Stimulated activated naive B cell treated with anti-CD40 and anti-IgM and Interleukin-4, amounts not matched to agents 10 μg/mL and 1 μg/mL and 100 μg/mL, for 72 hours (primary cell): ENCODE measurements at places on chromosomes 11 and 22.

GRCh38 chr11:68454767-68455166 lies 5.8 kb upstream of the PPP6R3 start:
- H3K36me3 ChIP-seq = peaks cover 3% of the 10 kb centered on the region
- H3K4me1 ChIP-seq = no peaks in the 10 kb centered on the region
- H3K27ac ChIP-seq = no peak overlapping the region
- no peaks in the 10 kb centered on the region for H3K27me3 ChIP-seq
- DNase-seq = no peak

GRCh38 chr11:119920666-119921387 lies 191.8 kb upstream of the NECTIN1 start:
- H3K27ac ChIP-seq = no peak overlapping the region
- no peaks in the 10 kb centered on the region for H3K36me3 ChIP-seq
- no peaks in the 10 kb centered on the region for H3K4me1 ChIP-seq
- H3K4me3 ChIP-seq = no peak overlapping the region
- peaks cover 47% of the 10 kb centered on the region for H3K27me3 ChIP-seq
- no peak for DNase-seq

DNA sequence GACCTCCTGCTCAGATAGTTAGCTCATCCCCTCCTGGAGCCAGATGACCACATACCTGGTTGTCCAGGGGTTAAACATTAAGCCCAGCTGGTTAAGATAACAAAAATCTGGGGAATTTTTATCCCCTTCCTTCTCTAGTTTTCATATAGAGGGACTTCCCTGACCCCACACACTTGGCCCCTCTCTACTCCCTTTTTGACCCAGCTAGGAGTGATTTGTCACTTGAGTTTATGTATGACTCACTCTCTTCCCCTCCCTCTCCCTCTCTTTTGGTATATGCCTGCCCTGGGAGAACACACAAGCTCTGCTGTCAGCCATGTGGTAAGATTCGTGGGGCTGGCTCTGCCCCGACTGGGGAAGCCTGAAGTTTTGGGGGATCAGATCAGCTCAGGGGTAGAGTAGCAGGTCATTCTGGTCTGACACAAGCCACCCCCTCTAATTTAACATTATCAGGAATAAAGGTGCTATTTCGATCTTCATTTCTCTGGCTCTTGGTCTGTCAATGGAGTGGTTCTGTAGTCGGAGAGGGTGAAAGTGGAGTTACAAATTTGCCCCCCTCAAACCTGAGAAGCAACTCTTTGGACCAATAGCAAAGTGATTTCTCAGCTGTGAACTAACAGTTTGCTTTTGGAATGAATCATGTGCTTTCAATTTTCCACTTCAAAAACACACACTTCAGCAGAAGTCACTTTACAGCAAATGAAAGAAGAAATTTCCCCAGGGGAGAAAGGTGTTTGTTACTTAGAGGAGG lies 415.3 kb upstream of the CADM1 start:
- peak; percentile 17 for DNase-seq
- peak overlapping the region; percentile 36 for H3K4me3 ChIP-seq
- H3K27me3 ChIP-seq = no peaks in the 10 kb centered on the region
- no peaks in the 10 kb centered on the region for H3K36me3 ChIP-seq
- H3K4me1 ChIP-seq = peaks cover 19% of the 10 kb centered on the region

- no peak for DNase-seq
- H3K4me3 ChIP-seq = no peak overlapping the region
- H3K36me3 ChIP-seq = no peaks in the 10 kb centered on the region
- no peaks in the 10 kb centered on the region for H3K27me3 ChIP-seq
- H3K27ac ChIP-seq = no peak overlapping the region
- H3K4me1 ChIP-seq = no peaks in the 10 kb centered on the region
These were observed 1707.6 kb upstream of the RAG2 start for GRCh38 chr11:38305682-38306081.

- H3K27ac ChIP-seq = no peak overlapping the region
- no peaks in the 10 kb centered on the region for H3K4me1 ChIP-seq
- H3K4me3 ChIP-seq = no peak overlapping the region
- H3K36me3 ChIP-seq = no peaks in the 10 kb centered on the region
These were observed 426.0 kb downstream of the TBC1D22A start for GRCh38 chr22:47188261-47189055.

- H3K27me3 ChIP-seq = no peaks in the 10 kb centered on the region
- no peak overlapping the region for H3K27ac ChIP-seq
- H3K36me3 ChIP-seq = no peaks in the 10 kb centered on the region
- no peak for DNase-seq
- peaks cover 5% of the 10 kb centered on the region for H3K4me1 ChIP-seq
These were observed 8.7 kb upstream of the CLPB start for GRCh38 chr11:72443016-72443415.

- no peaks in the 10 kb centered on the region for H3K36me3 ChIP-seq
These were observed 119.1 kb downstream of the MN1 start for GRCh38 chr22:27682437-27682836.

DNA sequence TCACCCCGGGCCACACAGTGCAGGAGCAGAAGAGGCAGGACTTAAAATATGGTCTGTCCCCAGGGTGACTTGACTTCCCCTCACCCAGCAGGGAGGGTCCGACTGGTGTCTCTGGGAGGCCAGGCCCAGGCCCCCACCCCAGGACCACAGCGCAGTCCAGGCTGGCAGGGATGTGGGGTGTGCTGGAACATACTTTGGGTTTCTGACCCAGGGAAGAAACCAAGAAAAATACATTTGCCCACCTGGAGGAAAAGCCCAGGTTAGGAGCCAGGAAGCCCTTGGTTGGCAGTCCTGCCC lies 5.2 kb downstream of the C1QTNF6 start:
- peaks cover 4% of the 10 kb centered on the region for H3K36me3 ChIP-seq
- H3K27me3 ChIP-seq = peaks cover 3% of the 10 kb centered on the region
- no peak overlapping the region for H3K27ac ChIP-seq
- DNase-seq = no peak
- H3K4me3 ChIP-seq = no peak overlapping the region
- peaks cover 22% of the 10 kb centered on the region for H3K4me1 ChIP-seq

DNA sequence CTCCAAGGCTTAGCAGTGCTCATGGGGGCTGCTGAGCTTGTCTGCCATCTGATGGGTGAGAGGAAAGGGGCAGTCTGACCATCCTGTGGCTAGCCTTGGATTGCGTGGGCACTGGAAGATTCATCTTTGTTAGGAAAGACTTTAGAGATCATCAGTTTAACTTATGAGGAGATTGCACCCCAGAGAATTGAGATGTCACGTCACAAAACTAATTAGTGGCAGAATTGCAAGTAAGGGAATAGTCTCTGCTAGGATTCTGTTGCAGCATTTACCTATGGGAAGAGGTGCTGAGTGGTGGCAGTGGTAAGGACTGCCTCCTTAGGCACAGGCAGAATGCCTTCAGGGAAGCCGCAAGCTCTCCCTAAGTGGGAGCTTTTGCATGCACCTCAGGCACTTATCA lies 42.8 kb upstream of the HSPA8 start:
- no peaks in the 10 kb centered on the region for H3K36me3 ChIP-seq
- no peaks in the 10 kb centered on the region for H3K4me1 ChIP-seq
- no peak overlapping the region for H3K4me3 ChIP-seq
- no peak overlapping the region for H3K27ac ChIP-seq
- peaks cover 20% of the 10 kb centered on the region for H3K27me3 ChIP-seq

DNA sequence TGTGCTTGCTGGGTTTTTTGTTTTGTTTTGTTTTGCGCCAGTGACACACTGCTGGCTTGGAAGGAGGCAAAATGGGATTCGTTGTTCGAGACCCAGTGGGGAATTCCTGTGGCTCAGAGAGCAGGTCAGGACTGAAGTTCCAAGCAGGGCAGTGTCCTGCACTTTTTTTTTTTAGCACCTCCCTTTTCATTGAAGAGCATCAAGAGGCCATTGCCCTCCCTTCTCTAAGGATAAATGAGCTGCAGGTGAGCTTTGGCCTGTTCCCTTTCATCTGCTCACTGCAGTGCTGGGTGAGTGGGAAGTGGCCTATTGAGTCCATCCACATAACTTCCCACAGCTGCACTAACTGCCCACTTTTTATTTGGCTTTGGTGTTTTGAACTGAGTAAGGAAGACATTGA lies 87.8 kb downstream of the ARHGAP42 start:
- no peak overlapping the region for H3K4me3 ChIP-seq
- peaks cover 16% of the 10 kb centered on the region for H3K36me3 ChIP-seq
- DNase-seq = no peak
- no peaks in the 10 kb centered on the region for H3K27me3 ChIP-seq
- H3K27ac ChIP-seq = no peak overlapping the region
- H3K4me1 ChIP-seq = no peaks in the 10 kb centered on the region

GRCh38 chr22:32407312-32407711 lies 4.7 kb downstream of the RTCB start:
- H3K4me1 ChIP-seq = peaks cover 47% of the 10 kb centered on the region
- DNase-seq = no peak
- H3K27me3 ChIP-seq = no peaks in the 10 kb centered on the region
- peak overlapping the region; percentile 3 for H3K4me3 ChIP-seq
- H3K27ac ChIP-seq = peak overlapping the region; percentile 1
- H3K36me3 ChIP-seq = peaks cover 18% of the 10 kb centered on the region

DNA sequence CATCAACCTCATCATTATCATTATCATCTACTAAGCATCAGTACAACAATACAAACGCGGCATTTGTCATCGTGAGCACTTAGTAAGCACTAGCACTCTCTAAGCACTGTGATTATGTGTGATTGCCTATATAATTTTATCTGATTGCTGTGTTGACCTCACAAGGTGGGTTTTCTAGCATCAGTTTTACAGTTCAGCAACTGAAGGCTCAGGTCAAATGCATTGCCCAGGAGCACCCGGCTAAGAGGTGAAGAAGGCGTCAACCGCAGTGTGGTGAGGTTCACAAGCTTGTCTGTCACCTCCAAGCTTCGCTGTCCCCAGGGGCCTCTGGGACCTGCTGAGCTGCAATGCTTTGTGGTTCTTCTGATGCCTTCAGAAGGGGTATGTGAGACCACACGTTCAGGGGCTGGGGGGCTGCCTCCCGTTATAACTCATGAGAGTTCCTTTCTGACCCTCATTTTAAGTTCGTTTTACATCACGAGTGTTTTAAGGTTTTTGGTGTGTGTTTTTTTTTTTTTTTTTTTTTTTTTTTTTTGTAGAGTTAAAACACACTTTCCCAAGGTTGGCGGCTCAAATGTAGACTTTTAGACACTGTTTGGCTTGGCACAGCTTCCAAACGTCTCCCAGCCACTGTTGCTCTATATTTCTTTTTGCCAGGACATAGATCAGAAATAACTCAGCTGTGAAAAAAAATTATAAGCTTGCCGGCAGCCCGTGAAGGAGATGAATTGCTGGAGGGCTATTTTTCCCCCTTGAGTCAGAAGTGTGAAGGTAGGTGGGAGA lies 33.8 kb upstream of the SCUBE1 start:
- no peak for DNase-seq
- H3K36me3 ChIP-seq = peaks cover 1% of the 10 kb centered on the region
- H3K4me1 ChIP-seq = peaks cover 9% of the 10 kb centered on the region
- H3K4me3 ChIP-seq = no peak overlapping the region
- peaks cover 40% of the 10 kb centered on the region for H3K27me3 ChIP-seq

GRCh38 chr11:118064956-118065355 lies 11.9 kb upstream of the TMPRSS4 start:
- H3K4me3 ChIP-seq = no peak overlapping the region
- H3K36me3 ChIP-seq = no peaks in the 10 kb centered on the region
- no peak overlapping the region for H3K27ac ChIP-seq

DNA sequence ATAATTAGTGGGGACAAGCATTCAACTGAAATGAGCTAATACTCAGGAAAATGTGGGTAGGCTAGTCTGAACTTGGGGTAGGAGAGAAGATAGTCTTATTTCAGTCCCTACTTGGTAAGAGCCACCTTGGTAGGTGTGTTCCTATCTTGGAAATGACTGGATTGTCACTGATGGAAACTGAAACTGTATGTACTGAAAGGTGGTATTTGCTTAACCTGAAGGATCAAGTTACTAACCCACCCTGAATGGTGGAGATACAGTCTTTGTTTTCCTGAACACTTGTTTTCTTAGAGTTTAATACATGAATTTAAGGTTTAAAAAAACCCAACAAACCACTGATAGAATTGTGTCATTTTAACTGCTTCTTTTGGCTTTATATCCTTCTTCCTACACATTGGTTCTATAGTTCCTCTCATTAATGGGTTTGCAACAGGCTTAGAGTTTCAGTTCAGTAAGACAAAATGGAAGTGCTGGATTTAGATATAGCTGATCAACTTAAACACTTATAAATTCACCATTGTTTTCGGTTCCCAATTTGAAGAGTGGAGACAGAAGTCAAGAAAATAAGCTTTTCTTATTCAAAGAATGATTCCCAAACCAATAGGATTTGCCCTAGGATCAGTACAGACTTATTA lies 4.2 kb downstream of the FAR1 start:
- H3K27ac ChIP-seq = no peak overlapping the region
- DNase-seq = no peak
- peaks cover 27% of the 10 kb centered on the region for H3K4me1 ChIP-seq
- H3K4me3 ChIP-seq = no peak overlapping the region
- peaks cover 36% of the 10 kb centered on the region for H3K36me3 ChIP-seq

DNA sequence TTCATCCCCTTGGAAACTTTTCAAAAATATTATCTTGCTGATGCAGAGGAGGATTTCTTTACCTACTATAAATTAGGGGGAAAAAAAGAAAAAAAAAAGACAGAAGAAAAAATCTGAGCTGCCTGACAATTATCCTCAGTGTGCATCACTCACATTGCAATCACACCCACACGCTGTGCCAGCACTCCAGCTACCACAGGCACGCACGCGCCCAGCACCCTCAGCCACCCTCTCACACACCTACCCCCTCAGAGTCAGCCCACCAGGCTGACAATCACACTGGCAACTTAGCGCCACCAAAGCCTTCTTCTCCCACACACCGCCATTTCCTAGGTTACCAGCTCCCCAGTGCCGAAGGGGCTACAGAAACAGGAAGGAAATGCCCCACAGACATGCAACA lies 236.1 kb downstream of the KCNA4 start:
- no peak overlapping the region for H3K27ac ChIP-seq
- no peaks in the 10 kb centered on the region for H3K27me3 ChIP-seq
- H3K4me3 ChIP-seq = no peak overlapping the region
- H3K36me3 ChIP-seq = no peaks in the 10 kb centered on the region
- H3K4me1 ChIP-seq = no peaks in the 10 kb centered on the region
- no peak for DNase-seq

GRCh38 chr11:1565904-1566247 lies 6.2 kb downstream of the DUSP8 start:
- H3K4me1 ChIP-seq = peaks cover 3% of the 10 kb centered on the region
- peaks cover 91% of the 10 kb centered on the region for H3K27me3 ChIP-seq
- H3K36me3 ChIP-seq = no peaks in the 10 kb centered on the region
- DNase-seq = no peak
- no peak overlapping the region for H3K4me3 ChIP-seq

GRCh38 chr22:23762842-23763578 lies at the start of gene C22orf15:
TSS of gene C22orf15 (plus strand) at chr22:23762990. CDS start at chr22:23763307, 317 bp downstream.
- H3K4me1 ChIP-seq = peaks cover 40% of the 10 kb centered on the region
- H3K4me3 ChIP-seq = peak within 1 kb of the TSS; percentile 76
- DNase-seq = no peak
- H3K27ac ChIP-seq = peak within 1 kb of the TSS; percentile 42
- no peaks in the 10 kb centered on the region for H3K27me3 ChIP-seq
